SK-N-DZ (cell line): ENCODE measurements at places on chromosomes 13 and 19.

GRCh38 chr13:33206945-33207614 is 78.5 kb downstream of the STARD13 start:
- no peak for DNase-seq

DNA sequence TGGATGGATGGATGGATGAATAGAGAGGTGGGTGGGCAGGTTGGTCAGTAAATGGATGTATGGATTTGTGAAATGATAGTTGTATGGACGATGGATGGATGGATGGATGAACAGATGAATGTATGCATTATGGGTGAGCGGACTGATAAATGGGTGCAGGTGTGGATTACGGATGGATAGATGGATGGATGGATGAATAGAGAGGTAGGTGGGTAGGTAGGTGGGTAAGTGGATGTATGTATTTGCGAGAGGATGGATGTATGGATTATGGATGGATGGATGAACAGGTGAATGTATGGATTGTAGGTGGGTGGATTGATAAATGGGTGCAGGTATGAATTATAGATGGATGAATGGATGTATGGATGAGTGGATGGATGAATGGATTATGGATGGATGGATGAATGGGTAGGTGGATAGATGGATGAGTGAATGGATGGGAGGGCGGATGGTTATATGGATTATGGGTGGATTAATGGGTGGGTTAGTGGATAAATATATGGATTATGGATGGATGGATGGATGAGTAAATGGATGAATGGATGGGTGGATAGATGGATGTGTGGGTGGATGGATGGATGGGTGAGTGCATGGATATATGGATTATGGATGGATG is 37.0 kb upstream of the TNFAIP8L1 start:
- DNase-seq, result no peak

DNA sequence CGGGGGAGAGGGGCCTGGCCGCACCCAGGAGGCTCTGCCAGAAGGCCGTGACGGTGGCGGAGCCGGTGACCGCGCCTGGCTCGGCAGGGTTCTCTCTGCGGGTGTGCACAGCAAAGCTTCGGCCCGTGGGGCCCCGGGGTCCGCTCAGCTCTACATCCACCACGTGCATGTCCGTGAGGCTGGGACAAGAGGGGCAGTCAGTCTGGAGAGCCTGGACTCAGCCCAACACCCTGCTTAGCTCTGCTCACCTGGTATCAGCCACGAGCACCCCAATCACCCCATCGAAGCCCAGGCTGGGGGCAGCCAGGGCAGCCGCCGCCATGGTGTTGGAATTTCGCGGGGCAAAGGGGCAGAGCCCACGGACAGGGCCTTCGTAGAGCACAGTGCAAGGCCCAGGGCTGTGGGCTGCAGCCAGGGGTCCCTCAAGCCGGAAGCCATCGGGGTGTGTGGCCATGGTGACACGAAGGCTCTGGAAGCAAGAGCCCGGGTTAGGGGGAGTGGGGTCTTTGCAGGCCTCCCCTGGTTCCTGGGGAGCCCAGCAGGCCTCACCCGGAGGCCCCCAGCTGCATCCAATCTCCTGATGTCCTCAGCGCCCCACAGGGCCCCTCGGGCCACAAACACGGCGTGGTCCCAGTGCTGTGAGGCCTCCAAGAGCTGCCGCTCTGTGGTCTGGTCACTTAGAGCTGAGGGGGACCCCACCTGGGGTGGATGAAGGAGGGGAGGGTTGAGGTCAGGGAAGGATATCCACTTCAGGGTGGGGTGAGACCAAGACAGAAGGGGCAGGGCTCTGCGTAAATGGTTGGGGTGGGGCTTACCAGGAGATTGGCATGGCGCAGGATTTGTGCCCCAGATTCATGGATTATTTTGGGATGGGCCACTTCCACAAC is 1.4 kb downstream of the ASPDH start:
- no peak for DNase-seq

GRCh38 chr13:29758531-29759114 is 91.8 kb downstream of the UBL3 start:
- no peak for DNase-seq

- peak; percentile 30 for DNase-seq
These were observed 238.9 kb downstream of the TSHZ3 start for GRCh38 chr19:31110336-31110735.

GRCh38 chr19:18765224-18765623 is 25.9 kb downstream of the COMP start:
- no peak for DNase-seq

DNA sequence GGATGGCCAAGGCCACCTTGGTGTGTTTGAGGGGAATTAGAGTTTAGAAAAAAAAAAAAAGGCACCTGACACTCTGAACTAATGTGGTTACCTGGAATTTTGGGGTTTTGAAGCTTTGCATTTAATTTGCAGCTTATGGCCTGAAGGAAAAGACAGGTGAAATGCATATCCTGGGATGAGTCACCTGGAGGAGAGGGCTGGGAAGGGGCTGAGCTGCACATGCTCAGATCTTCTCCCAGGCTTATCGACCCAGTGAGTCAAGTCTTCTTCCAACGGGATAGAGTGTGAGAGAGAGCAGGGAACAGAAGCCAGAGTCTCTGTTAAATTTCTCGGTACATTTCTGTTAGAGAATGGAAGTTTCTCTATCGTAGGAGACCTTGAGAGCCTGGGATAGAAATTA is 29.7 kb upstream of the ALOX5AP start:
- no peak for DNase-seq

DNA sequence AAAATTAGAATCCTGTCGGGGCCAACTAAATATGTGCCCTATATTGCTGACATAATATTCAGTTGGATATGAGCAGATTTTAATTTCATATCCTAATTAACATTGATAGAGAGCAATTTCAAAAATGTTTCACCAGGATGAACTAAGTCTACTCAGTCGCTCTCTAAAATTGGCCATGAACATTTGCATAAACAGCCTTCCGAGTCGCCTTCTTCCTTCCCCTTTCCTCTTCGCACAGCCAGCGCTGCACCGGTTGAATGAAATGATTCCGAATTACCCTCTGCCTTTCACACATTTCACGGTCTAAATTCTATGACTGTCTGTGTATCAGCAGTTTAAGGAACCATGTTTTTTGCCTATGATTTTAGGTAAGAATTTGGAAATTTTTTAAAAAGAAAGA is 413.7 kb downstream of the LIG4 start:
- no peak for DNase-seq

DNA sequence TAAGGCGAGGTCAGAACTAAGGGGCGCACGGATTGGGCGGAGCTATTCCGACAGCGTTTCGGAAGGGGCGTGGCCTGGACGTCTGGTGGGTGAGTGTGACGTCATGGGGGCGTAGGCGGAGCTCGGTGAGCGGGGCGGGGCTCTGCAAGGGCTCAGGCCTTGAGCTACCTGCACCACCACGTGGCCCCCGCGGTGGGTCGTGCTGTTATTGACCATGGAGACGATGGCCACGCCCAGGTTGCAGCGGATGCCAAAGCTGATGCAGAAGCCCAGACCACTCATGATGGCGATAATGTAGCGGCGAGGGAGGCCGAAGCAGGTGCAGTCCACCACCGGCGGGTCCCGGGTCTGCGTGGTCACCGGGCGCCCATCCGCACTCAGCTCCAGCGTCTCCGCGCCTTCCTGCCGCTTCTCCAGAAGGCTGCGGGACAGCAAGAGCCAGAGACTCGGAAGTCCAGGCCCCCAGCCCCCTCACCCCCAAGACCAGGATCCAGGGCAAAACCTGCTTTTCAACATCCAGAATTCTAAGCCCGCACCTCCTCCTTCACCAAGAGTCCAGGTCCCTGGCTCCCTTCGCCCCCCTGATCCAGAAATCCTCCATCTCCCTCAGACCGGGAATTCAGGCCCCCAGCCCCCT is 4.8 kb downstream of the SLC17A7 start:
- no peak for DNase-seq

- no peak for DNase-seq
These were observed 85.2 kb downstream of the LRRC63 start for GRCh38 chr13:46296921-46297320.

- no peak for DNase-seq
These were observed 32.6 kb upstream of the IGFL4 start for GRCh38 chr19:46073268-46073922.

DNA sequence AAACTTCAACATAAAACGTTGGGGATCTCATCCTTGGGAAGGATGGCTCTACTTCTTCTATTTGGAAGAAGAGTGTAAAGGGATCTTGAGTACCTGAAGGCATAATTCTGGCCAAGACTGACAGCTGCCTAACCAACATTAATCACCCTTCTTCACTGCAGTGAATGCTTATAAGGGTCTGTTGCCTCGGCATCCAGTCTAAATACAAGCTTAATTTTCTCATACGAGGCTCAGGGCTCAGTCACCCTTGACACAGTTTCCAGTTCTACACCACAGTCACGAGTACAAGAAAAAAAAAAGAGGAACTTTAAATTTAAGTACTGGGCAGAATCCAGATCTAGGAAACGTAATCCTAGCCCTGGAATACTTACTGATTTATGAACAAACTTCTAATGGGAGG is 9.0 kb downstream of the FPR3 start:
- no peak for DNase-seq

- DNase-seq, result no peak
These were observed 63.7 kb upstream of the IPO5 start for GRCh38 chr13:97889803-97890202.

GRCh38 chr13:59960683-59961082 is 203.0 kb downstream of the DIAPH3 start:
- no peak for DNase-seq

- DNase-seq, result no peak
These were observed 21.2 kb downstream of the DEDD2 start for GRCh38 chr19:42196011-42197001.

DNA sequence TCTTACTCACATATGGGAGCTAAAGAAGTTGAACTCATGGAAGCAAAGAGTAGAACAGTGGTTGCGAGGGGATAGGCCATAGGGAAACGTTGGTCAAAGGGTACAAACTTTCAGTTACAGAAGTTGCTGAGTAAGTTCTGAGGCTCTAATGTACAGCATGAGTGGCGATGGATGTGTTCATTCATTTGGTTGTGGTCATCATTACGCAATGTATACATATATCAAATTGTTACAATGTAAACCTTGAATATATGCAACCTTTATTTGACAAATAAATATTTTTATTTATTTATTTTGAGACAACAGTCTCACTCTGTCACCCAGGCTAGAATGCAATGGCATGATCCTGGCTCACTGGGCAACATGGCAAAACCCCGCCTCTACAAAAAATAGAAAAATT is 38.7 kb downstream of the ZIC5 start:
- DNase-seq, result no peak

- no peak for DNase-seq
These were observed 77.1 kb downstream of the GGACT start for GRCh38 chr13:100511466-100511865.

DNA sequence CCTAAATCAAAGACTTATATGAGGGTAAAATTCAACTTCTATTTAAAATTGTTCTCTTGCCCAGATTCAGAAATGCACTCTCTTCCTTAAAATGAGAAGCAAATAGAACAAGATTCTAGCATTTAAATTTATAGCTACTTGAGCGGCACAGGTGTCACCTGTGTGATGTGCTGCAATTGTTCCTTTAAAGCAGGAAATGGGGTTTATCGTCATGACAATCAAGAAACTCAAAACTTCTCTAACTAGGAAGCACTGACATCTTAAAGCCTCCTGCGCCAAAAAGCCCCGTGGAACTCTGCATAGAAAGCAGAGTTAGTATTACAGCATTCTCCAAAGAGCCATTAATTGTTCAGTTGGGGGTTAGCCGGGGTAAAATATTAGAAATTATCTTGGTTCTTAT is 2.6 kb upstream of the OXGR1 start:
- DNase-seq, result no peak

- no peak for DNase-seq
These were observed 7.6 kb downstream of the CALM3 start for GRCh38 chr19:46608581-46609345.

GRCh38 chr13:106850973-106851650 is 283.2 kb upstream of the ARGLU1 start:
- no peak for DNase-seq

GRCh38 chr19:531009-531752 is 379 bp upstream of the CDC34 start:
- DNase-seq, result peak; percentile 88

GRCh38 chr19:47036097-47036651 is 12.2 kb downstream of the TMEM160 start:
- peak; percentile 75 for DNase-seq

DNA sequence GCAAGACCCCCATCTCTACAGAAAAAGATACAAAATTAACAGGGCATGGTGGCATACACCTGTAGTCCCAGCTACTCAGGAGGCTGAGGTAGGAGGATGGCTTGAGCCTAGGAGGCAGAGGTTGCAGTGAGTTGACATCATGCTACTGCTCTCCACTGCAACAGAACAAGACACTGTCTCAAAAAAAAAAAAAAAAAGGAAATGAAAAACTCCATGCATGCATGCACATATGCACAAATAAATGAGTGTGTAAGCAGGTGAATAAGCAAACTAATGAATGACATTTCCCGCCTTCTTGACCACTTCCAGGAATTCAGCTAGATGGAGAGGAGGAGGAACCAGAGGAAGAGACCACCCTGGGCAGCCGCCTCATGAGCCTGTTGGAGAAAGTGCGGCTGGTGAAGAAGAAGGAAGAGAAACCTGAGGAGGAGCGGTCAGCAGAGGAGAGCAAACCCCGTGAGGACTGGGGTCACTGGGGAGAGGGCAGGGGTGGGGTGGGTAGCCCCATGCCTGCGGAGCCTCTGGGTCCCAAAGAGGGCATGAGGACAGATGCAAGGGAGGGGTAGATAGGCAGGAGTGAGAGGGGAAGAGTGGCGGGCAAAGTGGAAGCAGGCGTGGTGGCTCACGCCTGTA is 58.8 kb downstream of the RYR1 start:
- DNase-seq, result no peak

GRCh38 chr19:16252459-16253205 is 54.9 kb downstream of the AP1M1 start:
- no peak for DNase-seq

- DNase-seq, result no peak
These were observed 9.0 kb upstream of the ATP11A start for GRCh38 chr13:112680741-112681360.

DNA sequence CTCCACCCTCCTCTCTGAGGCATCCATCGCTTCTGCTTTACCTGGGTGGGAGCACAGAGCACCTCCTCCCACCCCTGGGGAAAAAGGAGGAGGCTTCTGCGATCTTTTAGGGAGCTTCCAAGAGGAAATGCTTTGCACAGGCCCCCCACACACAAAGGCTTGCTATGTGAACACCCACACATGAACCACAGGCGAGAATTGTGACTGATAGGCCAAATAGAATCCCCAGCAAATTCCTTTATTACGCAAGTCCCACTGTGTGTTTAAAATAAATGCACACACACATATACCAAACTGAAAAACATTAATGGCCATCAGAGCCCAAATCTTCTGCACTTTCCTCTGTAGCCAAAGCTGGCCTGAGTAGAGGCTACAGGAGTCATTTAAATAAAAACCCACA is 50.6 kb downstream of the HSPH1 start:
- no peak for DNase-seq

DNA sequence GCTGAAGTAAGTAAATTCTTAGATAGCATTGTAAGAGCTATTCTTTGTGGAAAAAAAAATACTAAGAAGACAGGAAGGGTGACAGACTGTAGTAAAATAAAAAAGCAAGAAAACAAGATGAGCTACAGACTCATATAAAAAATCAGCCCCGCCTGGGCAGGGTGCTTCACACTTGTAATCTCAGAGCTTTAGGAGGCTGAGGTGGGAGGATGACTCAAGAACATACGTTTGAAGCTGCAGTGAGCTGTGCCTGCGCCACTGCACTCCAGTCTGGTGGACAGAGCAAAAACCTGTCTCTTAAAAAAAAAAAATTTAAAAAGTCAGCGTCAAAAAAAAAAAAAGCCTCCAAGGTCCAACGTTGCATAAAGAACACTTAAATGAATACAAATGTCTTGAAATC is 102.1 kb downstream of the VWA8 start:
- DNase-seq, result no peak

- DNase-seq, result no peak
These were observed 18.4 kb downstream of the EPN1 start for GRCh38 chr19:55693336-55693974.
